ENCODE measurements at places on chromosomes 11 and 22.

DNA sequence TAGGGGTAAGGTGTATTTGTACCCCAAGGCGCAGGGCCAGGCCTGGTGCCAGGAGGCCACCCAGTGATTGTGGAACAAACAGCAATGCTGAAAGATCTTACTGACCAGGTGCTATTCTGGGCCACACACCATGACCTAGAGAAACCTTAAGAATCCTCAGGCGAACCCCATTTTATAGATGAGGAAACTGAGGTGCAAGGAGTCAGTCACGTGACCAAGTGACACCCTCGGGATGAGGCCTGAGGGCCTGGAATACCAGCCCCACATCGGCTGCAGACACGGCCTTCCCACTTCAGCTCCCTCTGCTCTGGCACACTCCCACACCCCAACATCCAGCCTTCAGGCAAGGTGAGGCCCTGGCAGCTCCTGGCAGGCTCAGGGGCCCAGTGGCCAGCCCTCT, 13.1 kb downstream of the CABP7 start:
- no peak for DNase-seq

DNA sequence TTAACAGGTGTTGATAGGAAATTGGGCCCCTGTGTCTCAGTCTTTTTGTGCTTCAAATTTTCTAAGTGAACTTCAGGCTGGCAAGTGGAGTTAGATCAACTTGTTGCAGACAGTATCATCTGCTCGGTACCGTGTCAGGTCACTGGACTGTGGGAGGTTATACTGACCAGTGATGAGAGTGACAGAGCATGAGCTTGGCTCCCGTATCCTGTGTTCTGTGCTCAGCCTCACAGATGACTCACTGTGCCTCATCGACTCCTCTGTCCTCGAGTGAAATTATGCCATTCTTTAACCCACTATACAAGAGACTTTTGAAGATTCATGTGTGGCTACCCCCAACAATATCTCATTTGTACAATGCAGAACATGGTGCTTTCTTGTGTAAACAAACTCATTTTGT, 7.9 kb downstream of the GRAP2 start:
- DNase-seq: peak; percentile 3

- DNase-seq: no peak
Observed at GRCh38 chr22:49599691-49600455, 227.8 kb downstream of the BRD1 start.

- no peak for DNase-seq
Observed at GRCh38 chr11:71558996-71559395, 6.4 kb upstream of the KRTAP5-10 start.

GRCh38 chr22:50276143-50276542, 6.0 kb upstream of the MAPK11 start:
- peak; percentile 49 for DNase-seq

GRCh38 chr22:41351011-41351410, 30.7 kb upstream of the TEF start:
- no peak for DNase-seq

- DNase-seq: no peak
Observed at GRCh38 chr11:5230266-5230665, 3.4 kb upstream of the HBB start.

DNA sequence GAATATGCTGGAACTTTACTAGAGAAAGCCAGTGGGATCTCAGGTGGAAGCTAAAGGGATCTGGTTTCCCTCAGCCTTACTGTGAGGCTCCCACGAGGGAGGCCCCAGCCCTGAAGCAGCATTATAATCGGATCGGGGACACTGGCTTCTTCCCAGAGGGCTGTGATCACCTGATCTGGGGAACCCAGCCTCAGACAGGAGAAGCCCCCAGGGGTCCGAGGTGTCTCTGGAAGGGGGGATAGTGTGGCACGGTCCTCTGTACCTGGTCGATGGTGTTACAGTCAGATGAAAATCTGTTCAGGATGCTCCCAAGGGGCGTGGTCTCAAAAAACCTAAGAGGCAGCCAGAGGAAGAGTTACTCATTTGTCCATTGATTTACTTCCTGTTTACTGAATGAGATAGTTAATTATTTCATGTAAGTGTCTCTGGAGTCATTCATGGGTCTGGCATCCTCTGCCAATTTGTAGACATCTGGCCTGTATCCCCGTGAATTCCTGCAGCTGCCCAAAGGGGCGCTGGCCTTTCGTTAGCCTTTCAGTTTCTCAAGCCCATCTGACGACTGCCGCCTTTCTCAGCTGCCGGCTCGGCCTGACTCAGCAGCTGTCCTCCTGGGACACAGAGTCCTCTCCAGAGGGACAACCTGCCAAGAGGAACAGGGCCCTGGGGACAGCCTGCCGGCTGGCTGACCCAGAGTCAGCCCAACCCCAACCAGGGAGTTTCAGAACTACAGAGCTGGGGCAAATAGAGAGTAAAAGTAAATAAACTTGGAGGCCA, 17.0 kb upstream of the KCNJ11 start:
- peak; percentile 24 for DNase-seq

GRCh38 chr11:100680070-100680469, 7.0 kb upstream of the ARHGAP42 start:
- peak; percentile 24 for DNase-seq

- DNase-seq: no peak
Observed at GRCh38 chr11:2489083-2489482, 44.3 kb downstream of the KCNQ1 start.

- peak; percentile 44 for DNase-seq
Observed at GRCh38 chr11:31641477-31642062, 132.0 kb downstream of the ELP4 start.

DNA sequence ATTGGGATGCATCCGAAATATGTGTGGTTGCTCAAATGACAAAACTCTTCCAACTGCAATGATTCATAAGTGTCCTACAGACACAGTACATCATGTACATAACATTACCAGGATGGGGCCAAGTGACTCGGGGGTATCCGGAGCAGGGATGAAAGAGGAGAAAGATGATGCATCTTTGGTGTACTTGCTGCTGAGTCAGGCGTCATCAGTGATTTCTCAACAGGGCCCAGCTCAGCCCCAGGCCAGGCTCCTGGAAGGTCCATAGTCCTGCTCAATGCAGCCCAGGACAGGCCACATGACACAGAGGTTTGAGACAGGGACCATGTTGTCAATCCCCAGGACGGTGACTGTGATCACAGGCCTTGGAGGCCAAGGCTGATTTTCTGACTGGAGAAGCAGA, 59.3 kb downstream of the GGTLC2 start:
- DNase-seq: peak; percentile 65

DNA sequence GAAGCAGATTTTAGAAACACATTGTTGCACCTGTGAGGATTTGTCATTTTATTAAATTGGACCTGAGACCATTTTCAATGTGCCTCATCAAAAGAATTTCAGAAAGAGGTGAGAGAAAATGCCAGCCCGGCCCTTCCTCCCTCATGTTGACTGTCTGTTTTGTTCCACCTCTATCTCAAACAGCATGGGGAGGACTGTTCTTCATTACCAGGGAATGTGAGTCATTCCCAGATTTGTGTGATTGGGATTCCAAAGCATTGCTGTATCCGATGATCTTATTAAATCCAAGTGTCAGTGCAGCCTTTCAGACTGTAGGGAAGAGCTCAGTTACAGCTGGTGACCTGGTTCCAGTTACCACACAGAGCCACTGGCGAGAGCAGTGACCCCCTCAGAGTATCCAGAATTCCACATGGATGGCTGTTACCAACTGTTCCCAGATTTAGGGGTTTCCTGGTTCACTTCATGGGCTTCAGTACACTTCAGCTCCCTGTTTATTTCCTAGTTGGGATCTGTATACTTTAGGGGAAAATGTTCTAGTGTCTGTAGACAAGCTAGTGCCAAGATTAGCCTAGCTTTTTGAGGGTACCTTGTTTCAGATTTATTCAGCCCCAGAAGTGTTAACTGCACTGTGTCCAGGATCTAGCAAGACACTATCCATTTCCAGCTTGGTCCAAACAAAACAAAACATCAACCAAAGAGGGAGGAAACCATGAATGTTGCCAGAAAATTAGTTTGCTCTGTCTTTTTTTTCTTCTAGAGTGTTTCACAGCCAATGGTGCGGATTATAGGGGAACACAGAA, 20.9 kb downstream of the KREMEN1 start:
- DNase-seq: peak; percentile 43

- DNase-seq: no peak
Observed at GRCh38 chr11:120526241-120526640, 14.7 kb downstream of the GRIK4 start.

- peak; percentile 23 for DNase-seq
Observed at GRCh38 chr11:76234416-76235232, 28.3 kb upstream of the WNT11 start.

- DNase-seq: no peak
Observed at GRCh38 chr11:60740573-60740972, 16.1 kb downstream of the MS4A18 start.

DNA sequence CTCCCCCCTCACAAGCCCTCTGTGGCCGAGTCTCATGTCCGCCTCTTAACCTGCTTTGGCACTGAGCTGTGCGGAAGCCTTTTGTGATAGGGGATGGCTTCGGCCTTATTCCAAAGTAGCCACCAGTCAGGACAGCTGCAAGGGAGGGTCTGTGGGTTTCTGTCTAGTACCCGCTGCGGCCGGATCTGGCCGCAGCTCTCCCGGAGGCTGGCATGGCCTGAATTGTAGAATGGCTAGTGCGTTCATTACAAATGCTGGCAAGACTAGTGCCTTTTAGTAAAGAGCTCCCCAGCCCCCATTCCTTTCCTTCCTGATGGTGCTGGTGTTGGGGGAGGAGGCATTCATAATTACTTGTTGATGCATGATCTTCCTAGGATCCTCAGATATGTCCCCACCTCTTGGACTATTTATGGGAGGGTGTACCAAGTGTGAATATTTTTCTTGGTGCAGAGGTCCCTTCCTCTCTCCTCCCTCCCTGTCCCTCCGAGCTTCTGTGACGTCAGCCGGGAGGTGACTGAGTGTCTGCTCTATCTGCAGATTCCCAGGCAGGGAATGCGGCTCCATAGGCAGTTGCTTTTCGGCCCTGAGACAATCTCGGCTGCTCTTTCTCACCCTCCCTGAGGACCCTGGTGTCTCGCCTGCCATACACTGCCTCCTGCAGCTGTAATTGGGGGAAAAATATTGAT, 108.7 kb upstream of the E2F8 start:
- DNase-seq: peak; percentile 50

GRCh38 chr11:115921986-115922385, 417.8 kb upstream of the CADM1 start:
- DNase-seq: no peak

GRCh38 chr11:18393581-18394274, 635 bp upstream of the LDHA start:
- no peak for DNase-seq

DNA sequence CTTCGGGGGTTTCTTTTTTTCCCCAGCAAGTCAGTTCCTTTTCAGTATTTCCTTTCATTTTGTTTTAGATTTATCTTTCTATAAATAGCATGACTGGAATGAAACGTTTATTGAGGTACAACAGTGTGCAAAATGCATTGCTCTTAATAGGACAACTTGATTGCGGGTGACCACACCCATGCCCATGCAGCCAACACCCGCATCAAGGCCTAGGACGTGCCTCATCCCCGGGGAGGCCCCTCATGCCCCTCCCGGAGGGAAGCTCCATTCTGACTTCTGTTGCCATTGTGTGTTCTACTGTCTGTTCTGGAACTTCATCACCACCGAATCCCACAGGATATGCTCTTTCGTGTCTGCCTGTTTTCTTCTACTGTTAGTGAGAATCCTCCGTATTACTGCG, 82.2 kb downstream of the RPS6KA4 start:
- DNase-seq: no peak

- no peak for DNase-seq
Observed at GRCh38 chr11:72836111-72836510, 21.9 kb downstream of the ATG16L2 start.

GRCh38 chr11:97143463-97143862, 753.6 kb downstream of the JRKL start:
- DNase-seq: no peak

DNA sequence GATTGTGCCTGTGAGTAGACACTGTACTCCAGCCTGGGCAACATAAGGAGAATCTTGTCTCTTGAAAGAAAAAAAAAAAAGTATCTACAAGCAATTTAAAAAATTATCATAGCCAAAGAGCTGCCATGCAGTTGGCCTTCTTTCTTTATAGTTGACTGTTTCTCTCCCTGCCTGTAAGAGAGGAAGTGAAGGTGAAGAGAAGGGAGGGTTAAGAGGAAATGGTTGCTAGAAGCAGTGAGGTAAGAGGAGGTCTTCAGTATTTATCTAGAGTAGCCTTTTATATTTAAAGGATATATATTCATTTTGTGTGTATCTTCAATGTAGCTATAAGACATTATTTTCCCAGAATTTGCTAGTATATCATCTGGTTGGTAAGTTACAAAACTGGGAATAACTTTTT, 217.9 kb downstream of the TMEM135 start:
- DNase-seq: no peak

DNA sequence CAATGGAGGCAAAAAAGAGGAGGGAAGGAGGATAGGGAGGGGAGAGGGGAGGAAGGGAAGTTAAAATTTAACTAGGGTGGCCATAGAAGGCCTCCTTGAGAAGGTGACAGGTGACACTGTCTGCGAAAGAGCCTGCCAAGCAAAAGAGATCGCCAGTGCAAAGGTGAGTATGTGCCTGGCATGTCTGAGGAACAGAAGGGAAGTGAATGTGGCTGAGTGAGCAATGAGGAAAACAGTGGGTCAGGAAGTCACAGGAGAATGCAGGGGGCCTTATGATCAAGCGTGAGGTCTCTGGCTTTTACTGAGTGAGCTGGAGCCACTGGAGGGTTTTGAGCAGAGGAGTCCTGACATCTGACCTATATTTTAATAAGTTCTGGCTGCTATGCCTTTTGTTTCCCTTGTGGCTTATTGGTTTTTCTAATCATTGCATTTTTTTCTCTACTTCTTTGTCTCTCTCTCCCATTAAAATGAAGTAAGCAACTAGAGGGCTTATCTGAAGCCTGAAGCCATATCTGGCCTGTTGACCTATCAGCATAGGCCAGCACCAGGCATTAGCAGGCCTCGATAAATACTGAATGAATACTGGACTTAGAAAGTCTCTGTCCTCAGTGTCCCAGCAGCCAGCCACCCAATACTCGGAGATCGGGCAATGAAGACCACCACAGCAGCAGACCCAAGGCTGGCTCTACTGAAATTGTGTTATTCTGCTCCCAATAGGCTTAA, 5.6 kb downstream of the AP1B1 start:
- no peak for DNase-seq

- no peak for DNase-seq
Observed at GRCh38 chr11:45305874-45306623, 19.9 kb upstream of the SYT13 start.

- DNase-seq: peak; percentile 79
Observed at GRCh38 chr22:30238661-30239487, 7.7 kb downstream of the LIF start.

Data from astrocyte of the spinal cord (primary cell).